ENCODE measurements at places on chromosomes 4 and X. TPM values are rescaled to one million over a fixed set of nuclear protein-coding genes. Genes with fewer than 3 reads are reported as not detected.

Gene TMPRSS11D
- total RNA-seq, result not detected

Gene RBMXL3
- not detected for total RNA-seq

Gene PASD1
- total RNA-seq, result not detected

Gene CCDC120
- 0.58 TPM for total RNA-seq

Gene H2BW2
- total RNA-seq, result not detected

DNA sequence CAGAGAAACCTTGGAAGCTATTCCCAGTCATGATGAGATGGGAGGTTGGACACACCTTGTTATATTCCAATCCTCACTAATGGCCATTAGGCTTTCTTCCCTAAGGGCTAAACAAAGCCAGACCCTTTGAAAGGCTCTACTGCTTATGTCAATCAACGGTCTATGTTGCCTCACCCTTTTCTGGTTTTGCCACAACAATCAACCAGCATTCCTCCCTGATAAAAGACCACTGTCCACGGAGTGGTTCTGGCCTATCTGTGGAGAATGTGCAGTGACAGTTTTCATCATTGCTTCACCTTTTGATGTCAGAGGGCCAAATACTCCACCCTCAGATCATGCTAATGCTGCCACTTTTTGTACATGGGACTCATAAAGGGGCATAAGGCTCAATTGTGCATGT lies 913.4 kb downstream of the RPA4 start:
- no peaks in the 10 kb centered on the region for H3K36me3 ChIP-seq
- no peak for DNase-seq
- H3K27ac ChIP-seq, result no peak overlapping the region
- H3K4me1 ChIP-seq, result no peaks in the 10 kb centered on the region

DNA sequence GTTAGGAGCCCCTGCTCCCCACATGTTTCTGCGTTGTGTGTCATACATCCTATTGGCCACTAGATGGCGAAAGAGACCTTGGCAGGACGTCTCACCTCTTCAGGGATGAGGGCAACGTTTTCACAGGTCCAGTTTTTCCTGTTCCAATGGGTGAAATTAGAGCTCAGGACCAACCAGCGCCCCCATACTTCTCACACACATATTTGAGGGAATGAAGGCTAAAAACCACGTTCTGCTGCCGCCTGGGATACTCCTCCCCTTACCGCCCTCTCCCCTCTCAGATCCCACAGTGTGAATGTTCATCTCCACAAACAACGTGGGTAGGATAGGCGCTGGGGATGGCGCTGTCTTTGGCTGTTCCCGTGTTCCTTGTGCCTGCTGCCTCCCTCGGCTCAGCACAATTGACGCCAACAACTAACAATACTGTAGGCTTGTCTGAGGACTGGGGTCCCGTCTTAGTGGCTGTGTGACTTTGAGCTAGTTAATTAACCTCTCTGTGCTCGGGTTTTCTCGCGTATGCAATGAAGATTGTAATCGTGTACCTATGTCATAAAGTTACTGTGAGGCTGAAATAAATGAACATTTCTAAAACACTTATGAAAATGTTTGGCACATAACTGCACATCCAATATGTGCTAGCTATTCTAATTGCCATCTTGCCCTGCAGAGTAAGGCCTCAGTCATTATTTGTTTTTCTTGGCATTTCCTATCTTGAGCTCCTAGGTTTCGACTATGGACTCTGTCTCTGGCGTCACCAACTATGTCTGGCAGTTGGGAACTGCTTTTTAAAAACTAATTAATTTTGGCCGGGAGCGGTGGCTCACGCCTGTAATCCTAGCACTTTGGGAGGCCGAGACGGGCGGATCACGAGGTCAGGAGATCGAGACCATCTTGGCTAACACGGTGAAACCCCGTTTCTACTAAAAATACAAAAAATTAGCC lies 181.3 kb upstream of the STK26 start:
- no peaks in the 10 kb centered on the region for H3K36me3 ChIP-seq
- H3K27ac ChIP-seq, result no peak overlapping the region
- DNase-seq, result peak; percentile 37
- H3K4me1 ChIP-seq, result no peaks in the 10 kb centered on the region
- no peaks in the 10 kb centered on the region for H3K27me3 ChIP-seq

- H3K27me3 ChIP-seq, result no peaks in the 10 kb centered on the region
- no peak for DNase-seq
- no peaks in the 10 kb centered on the region for H3K4me1 ChIP-seq
Measured at GRCh38 chr4:73481358-73481757, at the start of gene AFM. Gene AFM (plus strand): TSS chr4:73481745. CDS start chr4:73481776, 31 bp downstream.

DNA sequence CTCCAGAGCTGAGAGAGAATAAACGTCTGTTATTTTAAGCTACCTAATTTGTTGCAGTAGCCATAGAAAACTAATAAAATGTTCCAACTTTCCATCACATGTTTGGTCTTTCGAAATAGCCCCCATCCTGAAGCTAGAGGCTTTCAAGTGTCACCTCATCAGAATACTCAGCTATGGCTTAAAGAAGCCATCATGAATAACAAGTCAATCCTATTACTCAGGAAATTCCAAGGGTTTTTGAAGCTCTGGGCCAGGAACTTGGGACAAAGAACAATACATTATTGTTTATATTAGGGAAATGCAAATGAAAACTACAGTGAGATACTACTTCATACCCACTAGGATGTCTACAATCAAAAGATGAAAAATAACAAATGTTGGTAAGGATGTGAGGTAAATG lies 42.2 kb downstream of the TBCK start:
- no peaks in the 10 kb centered on the region for H3K27me3 ChIP-seq
- no peak overlapping the region for H3K27ac ChIP-seq
- H3K36me3 ChIP-seq, result peaks cover 3% of the 10 kb centered on the region
- no peak overlapping the region for H3K4me3 ChIP-seq
- no peak for DNase-seq

DNA sequence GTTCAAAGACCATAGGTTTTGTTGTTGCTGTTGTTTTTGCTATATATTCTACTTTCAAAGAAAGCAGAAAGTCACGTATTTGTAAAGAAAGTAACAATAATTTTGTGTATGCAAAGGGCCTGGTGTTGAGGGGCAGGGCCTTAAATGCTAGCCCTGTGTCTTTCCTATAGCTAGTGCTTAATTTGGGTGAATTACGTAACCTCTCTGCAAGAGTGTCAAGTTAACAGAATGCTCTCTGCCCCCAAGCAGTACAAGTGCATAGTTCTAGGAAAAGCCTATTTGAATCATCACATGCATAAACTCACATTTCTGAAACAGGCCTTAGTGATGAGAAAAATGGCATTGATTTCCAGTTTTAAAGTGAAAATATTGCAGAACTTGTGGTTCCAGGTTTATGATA lies 663.6 kb downstream of the STIM2 start:
- no peaks in the 10 kb centered on the region for H3K36me3 ChIP-seq
- no peak overlapping the region for H3K27ac ChIP-seq
- no peak for DNase-seq

DNA sequence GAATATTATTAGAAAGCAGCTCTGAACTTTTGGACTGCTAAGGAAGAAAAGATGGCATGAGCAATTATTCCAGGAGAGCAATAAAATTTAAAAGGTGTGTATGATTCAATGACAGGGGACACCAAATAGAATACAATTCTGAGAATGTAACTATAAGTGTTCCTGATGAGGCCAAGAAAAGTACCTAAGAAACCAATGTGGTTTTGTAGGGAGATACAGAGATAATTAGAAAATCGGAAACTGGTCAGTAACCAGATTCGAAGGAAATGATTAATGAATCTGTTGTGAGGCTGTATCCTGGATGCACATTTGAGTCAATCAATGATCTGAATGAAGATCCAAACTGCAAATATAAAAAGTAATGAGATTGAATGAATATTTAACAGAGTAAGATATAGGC lies 6.0 kb downstream of the NOA1 start:
- H3K27me3 ChIP-seq, result no peaks in the 10 kb centered on the region
- no peak overlapping the region for H3K4me3 ChIP-seq
- H3K27ac ChIP-seq, result no peak overlapping the region
- no peak for DNase-seq
- H3K4me1 ChIP-seq, result peaks cover 15% of the 10 kb centered on the region

DNA sequence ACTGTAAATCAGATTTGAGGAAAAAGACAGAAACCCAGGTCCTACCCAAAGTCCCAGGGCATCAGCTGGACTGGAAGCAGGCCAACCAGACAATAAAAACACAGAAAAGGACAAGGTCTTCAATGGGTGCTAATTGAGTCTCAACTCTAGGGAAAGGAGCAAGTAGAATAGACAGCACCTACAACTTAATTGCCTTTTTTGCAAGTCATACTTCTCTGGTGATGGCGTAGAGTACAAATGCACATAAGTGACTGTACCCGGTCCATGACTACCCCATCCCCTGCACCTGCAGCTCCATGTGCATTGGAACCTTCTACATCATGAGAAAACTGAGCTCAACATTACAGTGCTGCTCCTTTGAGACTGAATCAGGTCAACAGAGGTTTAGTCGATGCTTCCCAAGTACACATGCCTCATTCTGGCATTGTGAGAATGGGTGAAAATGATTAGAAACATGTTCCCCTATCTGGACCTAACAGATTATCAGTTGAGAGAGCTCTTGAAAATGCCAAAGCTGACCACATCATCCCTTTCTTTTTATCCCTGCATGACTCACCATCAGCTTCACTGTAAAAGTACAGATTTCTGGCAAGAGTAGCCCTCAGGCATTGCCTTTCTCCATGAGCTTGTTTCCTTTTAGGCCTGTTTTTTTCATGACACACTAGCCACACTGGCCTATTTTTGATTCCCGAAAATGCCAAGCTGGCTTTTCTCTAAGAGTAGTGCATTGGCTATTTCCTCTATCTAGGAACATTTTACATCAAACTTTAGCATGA lies 298.3 kb downstream of the HS3ST1 start:
- DNase-seq, result no peak
- no peaks in the 10 kb centered on the region for H3K36me3 ChIP-seq
- no peaks in the 10 kb centered on the region for H3K27me3 ChIP-seq
- H3K4me1 ChIP-seq, result no peaks in the 10 kb centered on the region
- no peak overlapping the region for H3K4me3 ChIP-seq
- no peak overlapping the region for H3K27ac ChIP-seq

GRCh38 chr4:125639182-125639621 lies 324.4 kb downstream of the FAT4 start:
- no peaks in the 10 kb centered on the region for H3K36me3 ChIP-seq
- no peak overlapping the region for H3K27ac ChIP-seq
- no peaks in the 10 kb centered on the region for H3K27me3 ChIP-seq
- no peaks in the 10 kb centered on the region for H3K4me1 ChIP-seq

GRCh38 chr4:24266951-24267722 lies 317.2 kb downstream of the DHX15 start:
- no peak overlapping the region for H3K27ac ChIP-seq
- H3K27me3 ChIP-seq, result no peaks in the 10 kb centered on the region
- H3K36me3 ChIP-seq, result no peaks in the 10 kb centered on the region
- DNase-seq, result no peak
- H3K4me1 ChIP-seq, result no peaks in the 10 kb centered on the region

GRCh38 chrX:108439426-108439942 lies at the start of gene COL4A5:
Gene COL4A5 (plus strand): TSS chrX:108439838. CDS start chrX:108440126, 288 bp downstream.
- DNase-seq, result peak; percentile 61
- no peaks in the 10 kb centered on the region for H3K27me3 ChIP-seq
- H3K4me1 ChIP-seq, result no peaks in the 10 kb centered on the region
- no peaks in the 10 kb centered on the region for H3K36me3 ChIP-seq

GRCh38 chr4:156018383-156018782 lies 64.7 kb upstream of the CTSO start:
- no peak overlapping the region for H3K4me3 ChIP-seq
- no peak for DNase-seq
- no peaks in the 10 kb centered on the region for H3K27me3 ChIP-seq

GRCh38 chrX:105323928-105324327 lies 103.4 kb upstream of the TEX13A start:
- H3K27me3 ChIP-seq, result no peaks in the 10 kb centered on the region
- H3K4me1 ChIP-seq, result no peaks in the 10 kb centered on the region
- H3K36me3 ChIP-seq, result no peaks in the 10 kb centered on the region
- H3K27ac ChIP-seq, result no peak overlapping the region
- DNase-seq, result no peak

- peak; percentile 50 for DNase-seq
- no peaks in the 10 kb centered on the region for H3K27me3 ChIP-seq
- H3K27ac ChIP-seq, result no peak overlapping the region
- H3K36me3 ChIP-seq, result no peaks in the 10 kb centered on the region
- H3K4me3 ChIP-seq, result no peak overlapping the region
Measured at GRCh38 chr4:105765690-105766407, 57.3 kb downstream of the GSTCD start.

DNA sequence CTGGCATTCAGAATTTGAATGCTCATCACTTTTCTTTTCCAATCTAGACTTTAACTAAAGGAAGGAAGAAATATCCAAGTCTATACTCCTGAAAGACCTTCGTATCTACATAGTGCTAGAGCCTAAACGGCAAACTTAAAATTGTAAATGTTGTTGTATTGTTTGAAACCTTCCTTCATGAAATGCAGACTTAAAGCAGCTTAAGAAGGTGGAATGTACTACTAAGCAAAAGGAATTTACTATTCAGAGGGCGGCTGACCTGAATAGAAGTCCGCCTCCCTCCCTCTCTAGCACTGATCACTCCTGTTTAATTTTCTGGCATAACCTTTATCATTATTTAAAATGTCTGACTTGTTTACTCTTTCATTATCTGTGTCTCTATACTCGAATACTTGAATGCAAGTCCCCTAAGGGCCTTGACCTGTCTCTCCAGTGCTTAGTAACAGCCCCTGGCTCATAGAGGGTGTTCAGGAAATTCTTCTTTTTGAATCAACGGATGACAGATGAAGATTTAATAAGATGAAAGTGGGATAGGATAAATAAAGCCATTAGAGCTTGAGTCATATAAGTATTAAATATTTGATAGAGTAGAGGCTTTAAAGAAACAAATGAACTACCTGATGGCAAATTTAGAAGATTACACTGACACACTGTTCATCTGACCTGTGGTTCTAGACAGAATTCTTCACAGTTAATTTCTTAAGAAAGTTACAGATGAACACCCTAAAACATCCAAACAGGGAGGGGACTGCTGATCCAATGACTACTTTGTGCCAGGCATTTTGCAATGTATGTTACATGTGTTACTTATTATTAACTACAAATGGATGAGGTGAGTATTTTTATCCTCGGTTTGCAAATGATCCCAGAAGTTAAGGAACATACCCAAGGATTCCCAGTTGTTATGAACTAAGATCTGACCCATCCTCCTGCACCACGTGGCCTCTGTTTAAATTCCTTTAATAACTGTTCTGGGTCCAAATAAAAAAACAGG lies 20.2 kb upstream of the RBPJ start:
- no peaks in the 10 kb centered on the region for H3K27me3 ChIP-seq
- H3K27ac ChIP-seq, result no peak overlapping the region
- H3K36me3 ChIP-seq, result no peaks in the 10 kb centered on the region
- peaks cover 29% of the 10 kb centered on the region for H3K4me1 ChIP-seq

DNA sequence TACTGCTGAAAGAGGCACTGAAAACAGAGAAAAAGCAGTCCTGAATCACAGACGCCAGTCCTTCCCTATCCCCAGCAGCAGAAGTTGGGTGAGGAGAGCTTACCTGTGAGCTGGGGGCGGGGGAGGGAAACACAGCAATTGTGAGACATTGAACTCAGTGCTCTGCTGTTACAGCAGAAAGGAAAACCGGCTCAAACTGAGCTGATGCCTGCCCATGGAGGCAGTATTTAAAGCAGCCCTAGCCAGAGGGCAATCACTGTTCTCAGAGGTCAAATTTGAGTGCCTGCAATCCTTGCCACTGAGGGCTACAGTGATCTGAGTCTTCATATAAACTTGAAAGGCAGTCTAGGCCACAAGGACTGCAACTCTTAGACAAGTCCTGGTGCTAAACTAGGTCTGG lies 220.7 kb downstream of the GRXCR1 start:
- no peak for DNase-seq
- no peak overlapping the region for H3K27ac ChIP-seq
- no peaks in the 10 kb centered on the region for H3K4me1 ChIP-seq
- no peaks in the 10 kb centered on the region for H3K27me3 ChIP-seq
- H3K4me3 ChIP-seq, result no peak overlapping the region

GRCh38 chr4:179817317-179817716 lies 2375.1 kb upstream of the AGA start:
- no peaks in the 10 kb centered on the region for H3K4me1 ChIP-seq
- no peaks in the 10 kb centered on the region for H3K27me3 ChIP-seq
- H3K36me3 ChIP-seq, result no peaks in the 10 kb centered on the region
- DNase-seq, result no peak
- H3K4me3 ChIP-seq, result no peak overlapping the region
